ENCODE measurements at places on chromosomes 2 and 18. TPM values are rescaled to one million over a fixed set of nuclear protein-coding genes. Genes with fewer than 3 reads are reported as not detected.

UGT1A3 gene
- not detected for total RNA-seq

C2orf74 gene
- 9.0 TPM for total RNA-seq

KCNG2 gene
- not detected for total RNA-seq

ERMN gene
- total RNA-seq: 0.44 TPM

RAB27B gene
- total RNA-seq: 0.44 TPM

ACTR1B gene
- 62.6 TPM for total RNA-seq

HDHD2 gene
- total RNA-seq: 58.1 TPM
